ENCODE measurements at places on chromosomes 7 and 10. TPM values are rescaled to one million over a fixed set of nuclear protein-coding genes. Genes with fewer than 3 reads are reported as not detected.
A peak's percentile ranks its signal among the peaks of the same experiment; 100 is the strongest.

EGFR gene
- total RNA-seq, result 72.4 TPM

CDHR3 gene
- 3.8 TPM for total RNA-seq

CLDN3 gene
- not detected for total RNA-seq

THSD7A gene
- total RNA-seq, result 20.0 TPM

SPDYE9 gene
- not detected for total RNA-seq

SLC39A12 gene
- 0.32 TPM for total RNA-seq

PNLIPRP1 gene
- 0.94 TPM for total RNA-seq

MYL10 gene
- total RNA-seq, result not detected

GRCh38 chr7:113775401-113775800 lies 143.4 kb downstream of the PPP1R3A start:
- no peaks in the 10 kb centered on the region for H3K27me3 ChIP-seq
- H3K4me3 ChIP-seq, result no peak overlapping the region
- H3K36me3 ChIP-seq, result no peaks in the 10 kb centered on the region
- no peak for DNase-seq
- H3K27ac ChIP-seq, result no peak overlapping the region
- no peaks in the 10 kb centered on the region for H3K4me1 ChIP-seq

DNA sequence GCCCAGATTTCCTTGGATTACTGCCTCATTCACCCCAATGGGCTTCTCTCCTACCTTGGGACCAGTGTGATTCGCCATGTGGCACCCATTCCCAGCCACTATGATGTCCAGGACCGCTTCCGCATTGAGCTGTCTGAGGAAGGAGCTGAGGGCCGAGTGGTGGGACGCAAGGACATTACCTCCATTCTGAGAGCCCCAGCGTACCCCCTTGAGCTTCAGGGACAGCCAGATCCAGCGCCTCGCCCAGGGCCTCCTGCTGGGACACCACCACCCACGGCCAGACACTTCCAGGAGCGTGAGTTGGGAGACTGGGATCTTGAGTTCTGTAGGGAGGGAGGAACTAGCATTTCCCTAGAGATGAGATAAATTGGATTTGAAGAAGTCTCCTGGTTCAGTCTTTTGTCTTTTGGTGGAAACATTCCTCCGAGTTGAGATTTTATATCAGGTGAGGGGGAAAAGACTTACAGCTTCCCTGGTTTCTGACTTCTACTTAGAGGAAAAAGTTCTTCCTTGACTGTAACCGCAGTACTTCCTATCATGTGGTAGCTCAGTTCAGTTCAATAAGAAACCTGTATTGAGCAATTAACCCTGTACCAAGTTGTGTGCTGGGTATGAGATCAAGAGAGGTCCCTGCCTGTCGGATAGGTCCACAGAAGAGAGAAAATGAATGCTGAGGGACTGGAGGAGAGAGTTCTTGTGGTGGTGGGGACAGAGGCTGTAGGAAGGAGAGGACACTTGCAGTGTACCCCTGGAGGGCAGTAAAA lies 1.3 kb downstream of the MOSPD3 start:
- no peaks in the 10 kb centered on the region for H3K4me1 ChIP-seq
- H3K27ac ChIP-seq, result no peak overlapping the region
- no peak overlapping the region for H3K4me3 ChIP-seq
- H3K27me3 ChIP-seq, result no peaks in the 10 kb centered on the region

DNA sequence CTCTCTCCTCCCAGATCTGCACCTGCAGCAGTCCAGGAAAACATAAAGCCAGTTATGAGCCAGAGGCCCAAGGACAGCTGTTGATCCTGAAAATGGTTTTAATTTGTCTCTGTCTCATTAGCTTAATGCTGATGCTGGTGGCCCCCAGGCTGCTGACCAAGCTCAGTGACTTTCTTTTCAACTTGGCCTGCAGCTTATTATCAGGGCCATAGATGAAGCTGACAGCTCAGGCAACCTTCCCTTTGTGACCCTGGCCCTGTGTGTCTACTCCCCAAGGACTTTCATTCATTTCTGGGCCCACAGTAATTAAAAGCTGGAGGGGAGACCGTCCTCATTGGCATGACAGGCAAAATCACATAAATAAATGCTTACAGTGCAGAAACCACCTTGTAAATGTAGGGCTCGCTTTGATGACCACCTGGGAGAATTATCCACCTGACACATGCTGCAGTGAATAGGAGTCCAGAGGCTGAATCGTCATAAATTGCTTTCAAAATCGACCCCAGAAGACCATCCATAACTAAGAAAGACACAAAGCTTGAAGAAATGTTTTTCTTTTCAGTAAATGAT lies 138.5 kb downstream of the NPY start:
- H3K4me3 ChIP-seq, result no peak overlapping the region
- no peaks in the 10 kb centered on the region for H3K4me1 ChIP-seq
- no peak overlapping the region for H3K27ac ChIP-seq
- H3K36me3 ChIP-seq, result no peaks in the 10 kb centered on the region
- no peak for DNase-seq

- no peak overlapping the region for H3K4me3 ChIP-seq
- no peak overlapping the region for H3K27ac ChIP-seq
- no peak for DNase-seq
- no peaks in the 10 kb centered on the region for H3K36me3 ChIP-seq
- H3K27me3 ChIP-seq, result no peaks in the 10 kb centered on the region
Observed at GRCh38 chr10:17980846-17981565, 29.3 kb downstream of the SLC39A12 start.

GRCh38 chr10:71641986-71642385 lies 77.6 kb downstream of the C10orf105 start:
- no peak for DNase-seq
- no peaks in the 10 kb centered on the region for H3K36me3 ChIP-seq

- H3K4me3 ChIP-seq, result no peak overlapping the region
- H3K4me1 ChIP-seq, result no peaks in the 10 kb centered on the region
- no peaks in the 10 kb centered on the region for H3K36me3 ChIP-seq
- peak; percentile 61 for DNase-seq
- H3K27me3 ChIP-seq, result no peaks in the 10 kb centered on the region
Observed at GRCh38 chr7:47351233-47352154, 230.4 kb downstream of the TNS3 start.

DNA sequence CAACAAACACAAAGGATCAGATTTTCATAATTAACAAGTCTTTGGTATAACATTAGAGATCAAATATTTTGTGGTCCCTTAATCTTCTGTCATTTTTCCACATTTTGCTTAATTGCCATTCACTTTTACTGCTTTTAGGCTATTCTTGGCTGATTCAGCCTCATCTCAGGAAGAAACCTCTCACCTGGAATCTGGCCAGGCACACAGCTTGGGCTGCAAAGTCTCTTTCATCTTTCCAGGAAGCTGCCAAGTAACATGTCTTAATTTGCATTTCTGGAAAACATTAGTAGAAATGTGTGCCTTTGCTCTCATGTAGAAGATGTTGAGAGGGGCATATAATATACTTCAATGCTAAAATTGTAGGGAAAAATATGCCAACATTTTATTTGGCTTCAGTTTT lies 174.2 kb upstream of the STEAP4 start:
- no peaks in the 10 kb centered on the region for H3K4me1 ChIP-seq
- no peak overlapping the region for H3K27ac ChIP-seq
- H3K36me3 ChIP-seq, result no peaks in the 10 kb centered on the region

- H3K27me3 ChIP-seq, result no peaks in the 10 kb centered on the region
- no peak overlapping the region for H3K4me3 ChIP-seq
- no peaks in the 10 kb centered on the region for H3K4me1 ChIP-seq
- DNase-seq, result no peak
Observed at GRCh38 chr7:121452389-121452788, 56.3 kb upstream of the FAM3C start.

DNA sequence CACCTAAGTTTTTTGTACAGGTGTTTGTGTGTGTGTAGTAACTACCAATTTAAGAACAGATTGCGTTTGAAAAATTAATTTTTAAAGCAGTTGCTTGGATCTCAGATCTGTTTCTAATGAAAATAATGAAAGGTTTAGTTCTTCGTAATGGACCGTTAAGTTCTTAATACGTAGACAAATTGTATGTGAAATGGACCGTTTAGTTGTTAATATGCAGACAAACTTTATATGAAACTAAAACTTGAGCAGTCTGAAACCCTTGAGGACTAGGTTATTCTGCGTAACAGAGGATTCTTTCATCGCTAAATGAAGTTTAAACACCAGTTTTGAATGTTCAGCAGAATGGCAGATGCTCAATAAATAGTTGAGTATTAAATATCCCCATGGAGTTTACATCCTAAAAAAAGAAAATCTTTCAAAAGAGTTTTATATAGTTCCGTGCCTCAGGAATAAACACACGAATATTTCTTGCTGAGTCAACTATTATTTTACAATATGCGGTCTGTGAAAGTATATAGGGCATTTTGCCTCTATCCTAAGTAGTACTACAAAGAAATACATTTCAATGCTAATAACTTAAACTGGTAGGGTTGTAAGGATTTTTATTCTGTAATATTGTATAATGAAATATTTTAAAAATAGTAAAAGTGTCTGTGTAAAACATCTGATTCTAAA lies 1.2 kb downstream of the DBF4 start:
- H3K36me3 ChIP-seq, result no peaks in the 10 kb centered on the region
- DNase-seq, result no peak
- H3K4me3 ChIP-seq, result peak overlapping the region; percentile 77
- H3K27ac ChIP-seq, result no peak overlapping the region
- H3K4me1 ChIP-seq, result no peaks in the 10 kb centered on the region

GRCh38 chr7:141497391-141497790 lies 53.8 kb upstream of the AGK start:
- no peak overlapping the region for H3K4me3 ChIP-seq
- H3K27ac ChIP-seq, result no peak overlapping the region

- H3K36me3 ChIP-seq, result no peaks in the 10 kb centered on the region
- no peaks in the 10 kb centered on the region for H3K4me1 ChIP-seq
- H3K27ac ChIP-seq, result no peak overlapping the region
- DNase-seq, result no peak
Observed at GRCh38 chr10:128345353-128345752, 219.1 kb upstream of the MKI67 start.

DNA sequence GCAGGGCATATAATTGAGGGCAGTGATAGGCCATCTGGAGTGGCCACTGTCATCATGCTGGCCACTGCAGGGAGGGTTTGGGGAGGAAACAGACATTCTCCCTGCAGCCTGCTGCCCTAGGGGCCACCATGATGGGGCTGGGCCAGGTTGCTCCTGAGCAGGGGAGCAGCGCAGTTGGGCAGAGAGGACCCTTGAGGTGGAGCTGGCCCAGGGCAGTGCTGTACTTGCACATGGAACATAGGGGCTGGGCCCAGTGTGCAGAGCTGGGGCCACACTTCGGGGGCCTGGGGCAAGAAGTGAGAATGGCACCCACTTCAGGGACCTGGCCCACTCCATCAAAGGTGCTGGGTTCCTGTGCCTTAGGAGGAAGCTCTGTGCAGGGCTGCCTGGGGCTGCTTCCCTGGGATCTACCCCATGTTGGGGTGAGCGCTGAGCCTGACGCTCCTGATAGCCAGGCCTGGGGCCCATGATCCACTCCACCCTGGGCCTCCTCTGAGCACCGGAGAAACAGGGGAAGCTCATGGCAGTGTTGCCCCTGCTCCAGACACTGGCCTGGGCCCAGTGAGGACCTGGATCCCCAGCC lies 21.3 kb upstream of the NUB1 start:
- no peak overlapping the region for H3K27ac ChIP-seq
- no peak for DNase-seq
- no peaks in the 10 kb centered on the region for H3K4me1 ChIP-seq
- H3K36me3 ChIP-seq, result no peaks in the 10 kb centered on the region

DNA sequence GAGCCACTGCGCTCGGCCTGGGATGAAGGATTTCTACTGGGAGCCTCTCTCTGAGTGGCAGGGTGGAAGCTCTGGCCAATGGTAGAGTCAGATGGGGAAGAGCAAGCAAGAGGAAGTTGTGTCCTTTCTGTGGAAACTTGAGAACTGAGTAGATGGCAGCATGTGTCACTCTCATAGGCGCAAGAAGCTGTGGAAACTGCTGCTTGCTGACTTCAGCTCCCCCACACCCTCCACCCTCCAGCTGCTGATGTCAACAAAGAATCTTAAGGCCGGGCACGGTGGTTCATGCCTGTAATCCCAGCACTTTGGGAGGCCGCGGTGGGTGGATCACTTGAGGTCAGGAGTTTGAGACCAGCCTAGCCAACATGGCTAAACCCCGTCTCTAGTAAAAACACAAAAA lies 39.8 kb upstream of the SRGN start:
- no peaks in the 10 kb centered on the region for H3K4me1 ChIP-seq
- H3K36me3 ChIP-seq, result no peaks in the 10 kb centered on the region

- H3K36me3 ChIP-seq, result no peaks in the 10 kb centered on the region
- no peak for DNase-seq
- no peak overlapping the region for H3K4me3 ChIP-seq
- H3K27ac ChIP-seq, result no peak overlapping the region
- no peaks in the 10 kb centered on the region for H3K4me1 ChIP-seq
Observed at GRCh38 chr7:82697897-82698296, 254.3 kb upstream of the CACNA2D1 start.

DNA sequence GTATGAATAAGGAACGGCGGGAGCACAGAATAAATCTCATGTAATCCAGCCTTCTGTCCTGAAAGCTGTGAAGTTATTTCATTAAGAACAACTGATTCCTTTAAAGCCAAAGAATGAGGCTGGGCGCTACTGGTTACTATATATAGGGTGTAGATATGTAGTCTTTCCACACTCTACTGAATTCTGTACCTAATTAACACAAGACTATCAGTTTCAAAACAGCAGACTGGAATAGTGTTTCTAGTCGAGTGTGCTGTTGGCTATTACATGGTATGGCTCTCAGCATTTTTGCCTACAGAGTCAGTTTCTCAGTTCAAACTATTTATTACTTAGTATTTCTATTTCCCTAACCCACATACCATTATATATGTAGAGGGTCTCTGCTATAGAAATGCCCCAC lies 163.3 kb downstream of the THSD7A start:
- H3K27me3 ChIP-seq, result no peaks in the 10 kb centered on the region
- H3K4me1 ChIP-seq, result no peaks in the 10 kb centered on the region
- DNase-seq, result no peak
- H3K27ac ChIP-seq, result no peak overlapping the region

DNA sequence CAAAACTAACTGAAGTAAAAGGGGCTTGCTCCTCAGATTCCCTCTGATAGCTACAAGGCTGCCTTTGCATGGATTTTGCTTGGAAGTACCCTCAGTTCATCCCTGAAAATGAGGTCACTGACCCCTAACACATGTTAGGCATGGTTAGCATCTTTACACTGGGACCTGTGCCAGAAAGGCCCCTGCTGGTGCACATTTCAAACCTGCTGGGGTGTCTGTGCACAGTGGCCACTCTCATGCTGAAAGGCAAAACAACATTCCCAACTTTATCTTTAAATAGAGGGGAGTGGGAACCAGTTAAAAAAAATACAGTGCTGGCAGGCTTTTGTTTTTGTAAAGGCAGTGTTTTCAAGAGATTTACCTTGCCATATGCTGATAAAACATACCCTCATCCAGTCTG lies 99.1 kb downstream of the ANK3 start:
- DNase-seq, result no peak
- no peaks in the 10 kb centered on the region for H3K36me3 ChIP-seq
- H3K4me1 ChIP-seq, result peaks cover 4% of the 10 kb centered on the region

- H3K36me3 ChIP-seq, result no peaks in the 10 kb centered on the region
- H3K27me3 ChIP-seq, result no peaks in the 10 kb centered on the region
- no peak for DNase-seq
Observed at GRCh38 chr10:49303711-49304110, 4.7 kb downstream of the C10orf71 start.
